ENCODE measurements at places on chromosomes 16 and 17.

DNA sequence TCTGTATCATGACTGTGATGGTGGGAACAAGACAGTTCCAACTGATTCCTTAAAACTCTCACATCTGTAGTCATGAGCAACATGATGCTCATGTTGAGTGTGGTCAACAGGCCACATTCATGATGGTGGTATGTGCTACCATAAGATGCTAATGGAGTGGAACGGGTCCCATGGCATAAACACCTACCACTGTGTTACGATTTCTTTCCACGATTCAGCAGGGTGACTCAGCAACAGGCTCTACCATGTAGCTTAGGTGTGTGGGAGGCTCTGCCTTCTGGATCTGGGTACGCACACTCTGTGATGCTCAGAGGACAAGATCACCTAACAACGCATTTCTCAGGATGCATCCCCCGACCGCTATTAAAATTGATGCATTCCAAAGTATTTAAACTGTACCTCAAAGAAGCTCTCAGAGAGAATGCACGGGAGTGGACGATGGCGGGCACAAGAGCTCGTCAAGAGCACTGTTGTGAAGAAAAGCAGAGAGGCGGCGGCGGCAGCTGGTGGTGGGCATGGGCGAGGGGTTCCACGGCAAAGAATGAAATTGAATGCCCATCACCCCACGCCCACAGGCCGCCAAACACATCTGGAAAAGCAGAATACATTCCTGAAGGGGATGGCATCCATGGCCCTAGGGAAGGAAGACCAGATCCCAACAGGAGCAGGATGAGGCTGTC, 133.3 kb downstream of the ZNF778 start:
- no peak for DNase-seq

- DNase-seq, result no peak
Observed at GRCh38 chr17:60902399-60902798, 224.7 kb downstream of the BCAS3 start.

- DNase-seq, result no peak
Observed at GRCh38 chr16:86300746-86301481, 209.4 kb upstream of the FOXF1 start.

DNA sequence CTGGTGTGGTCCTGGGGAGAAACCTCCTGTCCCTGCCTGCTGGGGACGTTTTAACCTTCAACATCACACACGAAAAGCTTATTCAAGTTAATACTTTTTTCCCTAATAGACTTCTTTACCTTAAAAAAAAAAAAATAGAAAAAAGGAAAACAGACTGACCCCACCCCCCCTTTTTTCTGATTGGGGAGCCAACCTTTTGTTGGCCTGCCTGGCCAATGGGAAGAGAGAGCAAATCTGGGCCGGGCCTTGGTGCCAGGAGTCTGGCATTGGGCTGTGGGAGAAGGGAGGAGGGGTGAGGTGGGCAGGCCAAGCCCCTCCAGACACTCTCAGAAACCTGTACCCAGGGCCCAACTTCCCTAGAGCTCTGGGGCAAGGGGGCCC, 3.0 kb downstream of the CBX8 start:
- DNase-seq, result peak; percentile 64

DNA sequence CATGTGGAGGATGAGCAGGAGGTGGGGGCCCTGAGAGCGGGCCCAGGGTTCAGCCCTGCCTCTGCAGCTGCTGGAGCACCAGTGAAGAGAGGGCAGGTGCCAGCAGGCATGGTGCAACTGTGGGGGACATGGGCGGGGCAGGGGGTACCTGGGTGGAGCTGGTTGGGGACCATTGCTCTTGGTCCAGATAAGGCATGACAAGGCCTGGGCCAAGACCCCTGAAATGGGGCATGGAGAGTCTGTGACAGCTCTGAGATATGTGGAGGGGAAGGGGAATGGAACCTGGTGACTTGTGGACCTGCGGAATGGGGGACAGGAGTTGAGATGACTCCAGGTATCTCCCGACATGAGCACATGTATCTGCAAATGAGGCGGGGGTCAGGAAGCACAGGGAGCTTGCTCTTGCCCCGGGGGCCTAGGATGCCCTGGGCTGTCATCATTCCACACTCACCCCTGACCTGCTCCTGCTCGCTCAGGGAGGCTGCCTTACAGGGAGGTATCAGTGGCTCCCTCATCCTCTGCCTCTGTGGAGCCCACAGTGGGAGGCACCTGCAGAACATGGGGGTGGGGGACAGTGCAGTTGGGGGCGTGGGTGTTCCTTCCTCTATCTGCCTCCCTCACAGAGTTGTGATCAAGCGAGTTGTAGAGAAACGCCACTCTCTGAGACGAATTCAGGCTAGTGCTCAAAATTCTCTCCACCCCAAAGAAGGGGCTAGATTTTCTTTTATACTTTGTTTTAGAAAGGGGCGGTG, 40.2 kb downstream of the TMEM235 start:
- no peak for DNase-seq

DNA sequence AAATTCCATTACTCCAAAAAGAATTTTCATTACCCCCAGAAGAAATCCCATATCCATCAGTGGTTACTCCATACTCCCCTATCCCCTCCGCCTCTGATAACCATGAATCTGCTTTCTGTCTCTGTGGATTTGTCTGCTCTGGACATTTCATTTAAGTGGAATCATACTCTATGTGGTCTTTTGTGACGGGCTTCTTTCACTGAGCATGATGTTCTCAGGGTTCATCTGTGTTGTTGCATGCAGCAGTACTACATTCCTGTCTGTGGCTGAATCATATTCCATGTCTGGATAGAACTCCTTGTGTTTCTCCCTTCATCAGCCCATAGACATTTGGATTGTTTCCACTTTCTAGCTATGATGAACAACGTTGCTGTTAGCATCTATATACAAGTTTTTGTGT, 59.5 kb upstream of the IRX3 start:
- DNase-seq, result no peak

- no peak for DNase-seq
Observed at GRCh38 chr16:76899767-76900166, 291.2 kb upstream of the MON1B start.

DNA sequence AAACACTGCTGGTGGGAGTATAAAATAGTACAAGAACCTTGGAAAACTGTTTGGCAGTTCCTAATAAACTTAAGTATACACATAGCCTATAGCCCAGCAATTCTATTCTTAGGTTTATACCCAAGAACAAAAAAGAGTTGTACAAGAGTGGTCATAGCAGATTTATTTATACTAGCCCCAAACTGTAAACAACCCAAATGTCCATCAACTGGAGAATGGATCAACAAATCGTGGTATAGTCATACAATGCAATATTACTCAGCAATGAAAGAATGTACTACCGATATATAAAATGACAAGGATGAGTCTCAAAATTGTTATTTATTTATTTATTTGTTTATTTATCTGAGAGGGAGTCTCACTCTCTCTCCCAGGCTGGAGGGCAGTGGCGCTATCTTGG, 23.1 kb downstream of the GNGT2 start:
- DNase-seq, result no peak

DNA sequence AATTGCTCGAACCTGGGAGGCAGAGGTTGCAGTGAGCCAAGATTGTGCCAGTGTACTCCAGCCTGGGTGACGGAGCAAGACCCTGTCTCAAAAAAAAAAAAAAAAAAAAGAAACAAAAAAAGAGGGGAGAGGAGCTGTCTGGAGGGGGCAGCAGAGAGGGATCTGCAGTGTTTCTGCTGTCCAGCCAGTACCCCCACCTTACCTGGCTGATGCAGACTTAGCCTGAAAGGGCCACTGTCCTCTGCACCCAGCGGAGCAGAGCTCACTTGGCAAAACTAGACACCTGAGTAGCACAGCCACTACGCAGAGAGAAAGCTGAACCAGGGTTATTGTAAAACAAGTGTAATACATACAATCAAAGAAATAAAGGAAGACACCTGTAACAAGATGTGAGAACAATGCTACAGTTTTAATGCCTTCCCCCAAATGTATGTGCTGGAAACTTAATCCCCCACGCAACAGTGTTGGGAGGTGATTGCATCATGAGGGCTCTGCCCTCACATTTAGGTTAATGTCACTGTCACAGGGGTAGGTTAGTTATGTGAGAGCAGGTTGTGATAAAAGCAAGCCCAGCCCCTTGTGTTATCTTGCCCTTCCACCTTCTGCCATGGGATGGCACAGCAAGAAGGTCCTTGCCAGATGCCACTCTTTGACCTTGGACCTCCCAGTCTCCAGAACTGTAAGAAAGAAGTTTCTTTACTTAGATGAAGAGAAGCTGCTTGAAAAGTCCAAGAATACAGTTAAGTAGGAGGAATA, 211.2 kb downstream of the RPTOR start:
- no peak for DNase-seq

- peak; percentile 80 for DNase-seq
Observed at GRCh38 chr16:49932946-49933345, 77.0 kb upstream of the ZNF423 start.

DNA sequence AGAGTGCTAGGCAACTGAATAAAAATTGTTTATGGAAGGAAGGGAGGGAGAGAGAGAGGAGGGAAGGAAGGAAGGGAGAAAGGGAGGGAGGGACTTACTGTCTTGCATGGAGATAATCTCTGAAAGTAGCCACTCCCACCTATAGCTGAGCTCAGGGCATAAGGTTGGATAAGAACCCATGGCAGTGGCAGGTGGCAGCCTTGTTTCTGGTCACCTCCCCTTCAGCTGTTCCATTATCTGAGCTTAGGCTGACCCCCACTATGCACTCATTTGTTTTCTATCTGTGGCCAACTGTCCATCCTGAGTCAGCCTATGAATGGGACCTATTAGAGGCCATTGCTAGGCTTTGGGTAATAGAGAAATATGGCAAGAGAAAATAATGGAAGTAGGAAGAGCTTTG, 25.3 kb upstream of the MTMR4 start:
- no peak for DNase-seq

DNA sequence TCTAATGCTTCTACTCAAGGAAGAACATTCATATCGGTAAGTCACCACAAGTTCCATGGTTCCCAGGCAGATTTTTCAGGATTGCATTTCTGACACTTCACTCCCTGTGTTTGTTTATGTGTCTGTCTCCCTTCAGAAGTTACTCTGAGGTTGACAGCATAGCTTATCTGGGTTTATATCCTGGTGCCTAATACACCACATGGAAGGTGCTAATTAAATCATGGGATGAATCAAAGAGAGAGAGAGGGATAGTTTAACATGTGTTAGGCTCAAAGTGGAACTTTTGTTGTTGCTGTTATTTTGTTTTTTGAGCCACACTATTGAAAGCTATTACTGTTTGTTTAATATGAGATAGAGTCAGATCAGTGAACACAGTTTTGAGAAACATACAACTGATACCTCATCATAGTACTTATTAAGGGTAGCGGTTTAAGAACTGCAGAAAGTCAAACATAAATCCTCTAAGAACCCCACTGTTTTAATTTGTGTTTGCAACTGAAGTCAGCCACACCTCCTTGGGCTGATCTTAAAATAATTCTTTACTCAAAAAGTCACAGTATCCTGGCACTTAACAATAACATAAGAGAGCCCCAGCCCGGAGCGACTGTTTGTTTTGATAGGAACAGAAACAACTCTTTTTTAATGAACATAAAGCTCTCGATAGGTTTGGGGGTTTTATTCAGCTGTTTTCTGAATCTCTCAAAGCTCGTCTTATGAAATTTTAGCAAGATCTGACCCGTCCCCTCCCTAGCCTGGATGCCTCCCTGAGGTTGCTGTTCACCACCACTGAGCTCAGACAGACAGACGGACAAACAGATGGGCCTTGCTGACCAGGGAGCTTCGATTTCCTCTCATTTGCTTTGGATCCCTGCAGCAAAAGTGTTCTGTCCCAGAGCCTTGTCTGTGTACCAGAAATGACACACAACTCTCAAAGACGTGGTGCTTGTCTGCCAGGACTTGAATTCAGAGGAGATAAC, 98.3 kb upstream of the MYOCD start:
- no peak for DNase-seq

GRCh38 chr17:76176701-76177574, 35.9 kb upstream of the FOXJ1 start:
- no peak for DNase-seq

- DNase-seq, result no peak
Observed at GRCh38 chr16:47753659-47754058, 292.5 kb downstream of the PHKB start.

- DNase-seq, result no peak
Observed at GRCh38 chr17:3724378-3725077, 825 bp downstream of the HASPIN start.

DNA sequence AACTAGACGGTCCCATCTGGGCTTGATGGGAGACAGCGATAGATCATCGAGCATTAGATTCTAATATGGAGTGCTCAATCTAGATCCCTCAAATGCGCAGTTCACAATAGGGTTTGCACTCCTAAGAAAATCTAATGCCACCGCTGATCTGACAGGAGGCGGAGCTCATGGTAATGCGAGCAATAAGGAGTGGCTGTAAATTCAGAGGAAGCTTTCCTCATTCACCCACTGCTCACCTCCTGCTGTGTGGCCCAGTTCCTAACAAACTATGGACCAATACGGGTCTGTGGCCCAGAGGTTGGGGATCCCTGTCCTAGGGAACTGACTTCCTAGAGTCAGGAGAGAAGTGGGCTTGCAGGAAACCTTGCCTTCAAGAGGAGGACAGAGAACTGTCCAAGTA, 25.2 kb upstream of the AMZ2 start:
- DNase-seq, result no peak

DNA sequence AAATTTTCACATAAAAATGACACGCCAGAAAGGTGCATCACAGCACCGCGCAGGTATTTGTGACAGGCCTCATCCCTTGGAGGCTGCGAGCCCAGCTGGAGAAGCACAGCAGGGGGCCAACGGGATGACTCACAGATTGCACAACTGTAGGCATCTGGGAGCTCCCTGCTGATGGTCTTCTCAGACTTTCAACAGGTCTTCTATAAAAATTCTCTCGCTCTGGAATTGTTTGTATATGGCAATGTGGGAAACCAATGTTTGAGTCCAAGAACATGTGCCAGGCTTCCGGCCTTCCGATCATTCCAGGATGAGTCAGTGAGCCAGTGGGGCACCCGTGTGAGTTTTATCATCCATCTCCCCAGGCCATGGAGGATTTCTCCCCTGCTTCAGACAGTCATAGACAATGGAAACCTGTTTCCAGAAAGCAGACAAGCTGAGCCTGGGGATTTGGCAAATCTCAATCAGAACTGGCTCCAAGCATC, 24.1 kb upstream of the ADORA2B start:
- DNase-seq, result no peak

DNA sequence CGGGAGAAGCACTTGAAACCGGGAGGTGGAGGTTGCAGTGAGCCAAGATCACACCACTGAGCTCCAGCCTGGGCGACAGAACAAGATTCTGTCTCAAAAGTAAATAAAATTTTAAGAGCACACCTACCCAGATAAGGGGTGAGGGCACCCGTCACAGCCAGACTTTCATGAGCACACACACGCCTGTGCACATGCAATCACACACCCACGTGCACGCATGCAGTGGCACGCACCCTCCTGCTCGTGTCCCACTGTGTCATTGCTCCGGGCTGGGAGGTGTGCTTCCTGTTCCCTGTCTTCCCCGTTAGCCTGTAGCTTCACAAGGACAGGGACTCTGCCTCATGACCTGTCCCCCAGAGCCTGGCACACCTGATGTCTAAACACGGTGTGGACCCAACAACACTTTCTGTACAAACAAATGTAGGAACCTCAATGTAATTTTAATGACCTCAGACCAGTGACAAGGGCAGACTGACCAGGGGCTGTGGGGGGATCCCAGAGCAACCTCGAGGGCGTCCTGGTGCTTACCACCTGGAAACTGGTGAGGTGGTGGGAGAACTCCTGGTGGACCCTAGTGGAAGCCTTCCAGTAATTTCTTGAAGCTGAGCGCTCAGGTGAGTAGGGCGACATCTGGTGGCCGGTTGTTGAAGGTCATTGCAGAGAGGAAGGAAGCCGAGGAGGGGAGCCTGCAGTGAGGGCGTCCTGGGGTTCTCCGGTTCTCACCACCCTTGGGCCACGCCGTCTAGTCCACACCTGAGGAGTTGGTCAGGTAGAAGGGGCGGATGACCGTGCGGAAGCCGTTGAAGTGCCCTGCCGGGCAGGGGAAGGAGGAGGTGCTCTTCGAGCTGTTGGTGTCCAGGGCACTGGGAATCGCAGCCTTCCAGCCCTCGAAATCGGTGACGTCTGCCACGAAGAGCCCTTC, 8.6 kb downstream of the LGALS3BP start:
- peak; percentile 85 for DNase-seq
